ENCODE measurements at places on chromosomes 7 and 10.

DNA sequence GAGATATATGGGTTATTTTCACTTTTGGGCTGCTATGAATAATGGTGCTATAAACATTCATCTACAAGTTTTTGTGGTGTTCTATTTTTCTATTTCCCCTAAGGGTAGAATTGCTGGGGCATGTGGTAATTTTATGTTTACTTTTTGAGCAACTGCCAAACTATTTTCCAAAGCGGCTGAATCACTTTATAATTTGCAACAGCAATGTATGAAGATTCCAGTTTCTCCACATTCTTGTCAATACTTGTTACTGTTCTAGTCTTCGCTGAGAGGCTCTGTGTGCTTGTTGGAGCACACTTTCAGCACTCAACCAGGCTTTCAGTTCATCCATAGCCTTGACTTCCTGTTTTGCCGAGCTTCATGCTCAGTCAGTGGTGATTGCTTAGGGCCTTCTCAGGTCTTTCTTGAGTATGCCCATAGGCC, 39.0 kb downstream of the ADK start:
- peak; percentile 88 for DNase-seq

- no peak for DNase-seq
These were observed 178.1 kb downstream of the AVL9 start for GRCh38 chr7:32673275-32673983.

DNA sequence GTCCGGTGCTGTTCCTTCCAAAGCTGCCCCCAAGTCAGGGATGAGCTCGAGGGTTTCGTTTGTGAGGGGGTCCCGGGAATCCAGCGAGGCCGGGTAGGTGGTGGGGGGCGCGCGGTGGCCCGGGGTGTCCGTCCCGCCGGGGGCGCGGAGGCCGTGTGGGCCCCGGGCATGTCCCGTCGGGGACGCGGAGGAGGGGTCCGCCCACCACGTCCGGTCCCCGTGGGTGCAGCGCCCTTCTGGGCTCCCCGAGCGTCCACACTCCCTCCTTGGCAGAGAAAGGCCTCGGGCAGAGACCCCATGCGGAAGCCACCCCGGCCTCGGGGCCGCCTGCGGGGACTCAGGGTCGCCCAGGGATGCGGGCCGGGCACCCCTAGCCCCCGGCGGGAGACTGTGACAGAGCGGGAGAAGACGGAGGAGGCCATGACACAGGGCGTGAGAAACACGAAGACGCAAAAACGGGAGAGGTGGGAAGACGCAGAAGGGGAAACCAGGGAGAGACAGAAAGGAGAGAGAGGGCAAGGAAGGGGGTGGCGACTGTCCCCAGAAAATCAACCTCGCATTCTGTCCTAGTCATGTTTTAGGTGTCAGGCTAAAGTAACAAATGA, 640 bp upstream of the ZNF425 start:
- peak; percentile 42 for DNase-seq

GRCh38 chr7:55504093-55504859, 68.0 kb downstream of the VOPP1 start:
- DNase-seq = no peak

GRCh38 chr10:113520261-113520660, 32.6 kb upstream of the HABP2 start:
- no peak for DNase-seq

DNA sequence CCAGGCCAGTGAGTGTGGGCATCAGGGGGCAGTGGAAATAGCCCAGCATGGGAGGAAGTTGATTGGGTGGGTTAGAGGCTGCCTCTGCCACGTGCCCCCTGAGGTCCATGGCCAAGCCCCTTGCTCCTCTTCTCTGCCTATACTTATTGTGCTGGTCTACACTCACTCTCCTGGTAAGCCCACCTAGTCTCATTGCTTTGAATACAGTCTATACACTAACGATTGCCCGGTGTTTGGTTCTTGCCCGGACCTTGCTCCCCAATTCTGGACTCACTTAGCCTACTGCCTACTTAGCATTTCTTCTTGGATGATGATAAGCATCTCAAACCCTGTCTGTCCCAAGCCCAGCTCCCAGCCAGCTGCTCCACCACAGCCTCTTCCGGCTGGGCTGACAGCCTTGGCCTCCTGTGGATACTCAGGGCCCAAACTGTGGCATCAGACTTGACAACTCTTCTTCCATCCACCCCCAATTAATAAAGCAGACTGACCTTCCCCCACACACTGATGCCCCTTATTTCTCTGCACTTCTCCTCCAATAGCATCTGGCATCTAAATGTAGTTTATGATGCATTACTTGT, 10.1 kb downstream of the LRRC18 start:
- DNase-seq = no peak

GRCh38 chr10:84563868-84564267, 235.5 kb downstream of the CCSER2 start:
- DNase-seq = no peak

- DNase-seq = no peak
These were observed 715 bp upstream of the MUC12 start for GRCh38 chr7:100968650-100969049.

GRCh38 chr10:129179245-129179971, 287.6 kb upstream of the MGMT start:
- no peak for DNase-seq

DNA sequence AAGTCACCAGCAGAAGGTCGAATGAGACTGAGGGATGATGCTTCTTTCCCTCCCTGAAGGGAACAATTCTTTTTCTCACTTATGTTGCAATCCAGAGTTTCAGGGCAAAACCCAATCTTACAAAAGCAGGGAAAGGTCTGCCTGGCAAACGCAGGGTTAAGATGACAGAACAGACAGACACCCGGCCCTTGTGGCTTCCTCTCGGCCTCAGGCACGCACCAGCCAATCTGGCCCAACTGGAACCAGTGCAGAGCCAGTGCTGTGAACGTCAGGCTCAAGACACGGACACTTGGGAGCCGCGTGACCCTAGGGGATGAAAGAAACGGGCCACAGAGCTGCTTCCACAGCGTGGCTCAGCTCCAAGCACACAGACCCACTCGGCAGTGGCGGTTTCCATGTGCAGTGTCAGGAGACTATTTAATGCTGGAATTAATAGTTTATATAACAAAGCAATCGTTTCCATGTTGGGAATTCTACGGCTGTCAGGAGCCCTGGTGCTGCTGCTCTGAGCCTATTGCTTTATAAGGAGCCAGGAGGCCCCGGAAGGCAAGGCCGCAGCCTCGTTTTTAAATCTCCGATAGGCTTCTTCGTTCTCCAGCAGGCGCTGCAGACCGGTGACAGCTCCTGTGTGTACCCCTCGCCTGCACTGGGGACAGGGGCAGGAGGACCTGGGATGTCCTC, 198.4 kb downstream of the DIP2C start:
- no peak for DNase-seq

- DNase-seq = no peak
These were observed 104.2 kb downstream of the EMX2 start for GRCh38 chr10:117646718-117647117.

GRCh38 chr7:150737265-150738055, at the start of gene GIMAP5:
GIMAP5 (plus strand) TSS chr7:150737418; CDS start chr7:150740885, 3,467 bp downstream.
- DNase-seq = no peak

DNA sequence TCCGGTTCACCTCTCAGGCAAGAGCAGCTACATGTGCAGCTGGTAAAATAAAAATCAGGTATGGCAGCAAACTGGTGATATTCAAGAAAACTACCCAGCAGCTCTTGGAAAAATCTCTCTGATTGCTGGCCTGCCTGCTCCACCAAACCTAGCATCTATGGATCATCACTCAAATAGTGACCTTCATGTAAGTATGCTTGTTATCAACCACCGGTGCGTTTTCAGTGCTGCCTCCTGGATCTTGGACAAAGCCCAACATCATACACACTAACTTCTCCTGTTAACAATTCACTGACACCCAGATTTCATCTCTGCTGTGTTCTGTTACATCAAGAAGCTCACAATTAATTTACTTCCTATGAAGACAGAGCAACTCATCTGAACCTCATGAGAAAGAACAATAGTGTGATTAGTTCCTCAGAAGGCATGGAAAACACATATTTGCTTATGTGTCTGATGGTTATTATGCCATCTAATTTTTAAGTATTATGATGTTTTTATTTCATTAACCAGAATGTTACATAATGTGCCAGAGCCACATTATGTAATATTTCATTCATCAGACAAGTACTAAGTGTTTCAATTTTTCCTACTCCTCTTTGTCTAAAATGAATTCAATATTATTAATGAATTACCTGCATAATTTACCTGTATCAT, 8.8 kb downstream of the CDK6 start:
- DNase-seq = no peak

GRCh38 chr7:138911007-138911406, 70.2 kb downstream of the KIAA1549 start:
- DNase-seq = no peak

- DNase-seq = no peak
These were observed 46.4 kb downstream of the TMEM26 start for GRCh38 chr10:61406736-61407135.

- no peak for DNase-seq
These were observed 158.0 kb downstream of the SDHAF3 start for GRCh38 chr7:97275475-97275874.

- peak; percentile 51 for DNase-seq
These were observed 94.8 kb downstream of the CHN2 start for GRCh38 chr7:29289156-29290021.

- peak; percentile 79 for DNase-seq
These were observed 71.3 kb downstream of the CREB3L2 start for GRCh38 chr7:137930581-137930980.

DNA sequence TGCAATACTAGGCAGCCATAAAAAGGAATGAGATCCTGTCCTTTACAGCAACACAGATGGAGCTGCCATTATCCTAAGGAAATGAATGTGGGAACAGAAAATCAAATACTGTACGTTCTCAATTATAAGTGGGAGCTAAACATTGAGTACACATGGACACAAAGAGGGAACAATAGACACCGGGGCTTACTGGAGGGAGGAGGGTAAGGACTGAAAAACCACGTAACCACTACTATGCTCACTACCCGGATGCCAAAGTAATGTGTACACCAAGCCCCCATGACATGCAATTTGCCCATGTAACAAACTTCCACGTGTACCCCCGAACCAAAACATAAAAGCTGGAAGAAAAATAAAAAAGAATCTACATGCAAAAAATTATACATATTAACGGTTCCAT, 587.0 kb downstream of the PARD3 start:
- DNase-seq = no peak

DNA sequence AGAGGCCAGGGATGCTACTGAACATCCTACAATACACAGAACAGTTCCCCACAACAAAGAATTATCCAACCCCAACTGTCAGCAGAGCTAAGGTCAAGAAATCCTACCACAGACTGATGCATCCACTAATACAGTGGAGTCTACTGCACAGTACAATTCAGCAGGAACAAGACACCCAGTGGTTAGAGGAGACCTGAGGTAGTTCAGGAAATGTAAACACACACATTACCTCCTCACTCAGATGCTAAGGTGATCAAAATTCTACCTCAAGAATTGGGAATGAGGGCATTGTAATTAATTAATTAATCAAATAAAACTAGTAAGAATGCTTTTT, 91.4 kb downstream of the ZFAND4 start:
- DNase-seq = no peak

- DNase-seq = no peak
These were observed 90.4 kb downstream of the CHST15 start for GRCh38 chr10:124003070-124003419.

GRCh38 chr10:15262036-15262713, 93.7 kb upstream of the NMT2 start:
- peak; percentile 23 for DNase-seq

- peak; percentile 52 for DNase-seq
These were observed 90.0 kb downstream of the EGFR start for GRCh38 chr7:55108818-55109217.

DNA sequence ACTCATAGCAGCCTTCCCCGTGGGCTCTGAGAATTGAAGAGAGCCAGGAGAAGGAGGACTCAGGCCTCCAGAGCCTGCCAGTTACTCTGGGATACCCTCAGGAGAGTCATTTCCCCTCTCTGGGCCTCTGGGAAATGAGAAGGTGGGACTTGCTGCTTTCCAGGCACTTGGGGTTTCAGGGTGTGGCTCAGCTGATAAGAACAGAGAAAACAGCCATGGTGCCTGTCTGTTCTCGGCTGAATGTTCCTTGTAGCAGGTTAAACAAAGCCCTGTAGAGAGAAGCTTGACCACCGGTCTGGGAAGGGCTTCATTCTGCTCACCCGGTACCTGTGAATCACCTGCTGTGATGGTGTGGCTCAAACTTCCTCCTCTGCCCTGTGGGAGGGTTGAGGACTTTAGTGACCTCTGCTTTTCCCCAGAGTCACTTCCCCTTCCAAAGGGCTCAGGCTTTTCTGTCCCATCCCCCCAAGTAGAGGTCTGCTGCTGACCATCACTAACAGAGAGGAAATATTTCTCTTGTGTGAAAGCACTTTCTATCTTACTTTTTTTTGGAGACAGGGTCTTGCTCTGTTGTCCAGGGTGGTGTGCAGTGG, 212.4 kb upstream of the GALNT17 start:
- no peak for DNase-seq

DNA sequence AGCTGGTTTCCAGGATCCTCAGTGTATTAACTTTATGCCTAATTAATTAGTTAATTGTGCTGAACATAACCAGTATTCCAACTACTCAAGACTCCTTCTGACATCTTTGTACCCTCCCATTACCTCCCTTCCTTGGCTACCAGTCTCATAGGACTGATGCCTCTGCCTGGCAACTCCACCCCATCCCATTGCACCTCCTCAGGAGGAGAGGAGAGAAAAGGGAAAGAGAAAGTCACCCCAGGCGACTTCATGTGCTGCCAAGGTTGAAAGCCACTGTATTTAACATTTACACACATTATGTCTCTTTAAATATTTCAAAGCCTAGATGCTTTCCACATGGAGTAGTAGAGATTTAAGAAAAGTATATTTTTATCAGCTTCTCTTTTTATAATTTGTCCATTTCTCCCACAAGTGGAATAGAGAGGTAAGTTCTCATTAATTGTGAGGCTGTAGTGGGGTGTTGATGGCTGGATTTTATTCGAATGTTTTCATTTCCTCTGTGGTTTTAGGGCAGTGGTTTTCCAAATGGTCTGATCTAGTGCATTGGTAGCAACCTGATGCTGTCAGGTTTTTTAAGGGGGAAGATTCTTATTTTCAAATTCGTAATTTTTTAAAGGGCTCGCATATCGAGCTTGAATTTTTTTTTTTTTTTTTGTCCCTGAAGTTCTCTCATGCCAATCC, 148.0 kb downstream of the BICC1 start:
- peak; percentile 70 for DNase-seq

DNA sequence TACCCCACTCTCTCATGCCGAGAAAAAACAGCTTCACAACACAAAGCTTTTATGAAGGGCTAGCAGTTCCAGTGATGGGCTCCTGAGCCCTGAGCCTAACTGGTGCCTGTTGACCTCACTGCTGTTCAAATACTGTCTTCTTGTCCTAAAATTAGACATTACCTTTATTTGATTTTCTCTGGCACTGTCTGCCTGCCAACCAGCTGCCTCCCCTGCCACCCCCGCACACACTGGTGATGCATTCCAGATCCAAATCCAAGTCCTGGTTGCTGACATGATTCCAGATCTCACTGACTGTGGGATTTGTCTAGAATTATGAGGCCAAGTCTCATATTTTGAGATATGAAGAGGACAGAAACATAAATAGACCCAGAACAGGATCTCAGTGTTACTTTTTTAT, 816.2 kb downstream of the NRG3 start:
- DNase-seq = no peak

GRCh38 chr10:73601486-73601921, 10.4 kb upstream of the USP54 start:
- DNase-seq = no peak

- DNase-seq = no peak
These were observed 96.8 kb downstream of the PPP1R3C start for GRCh38 chr10:91536111-91536510.

GRCh38 chr10:87703771-87704170, 44.1 kb downstream of the PAPSS2 start:
- DNase-seq = no peak

Data from astrocyte of the spinal cord (primary cell).